ENCODE measurements at places on chromosomes 7 and 10. TPM values are rescaled to one million over a fixed set of nuclear protein-coding genes. Genes with fewer than 3 reads are reported as not detected.
A peak's percentile ranks its signal among the peaks of the same experiment; 100 is the strongest.

The SPDYE9 gene
- not detected for total RNA-seq

The ACTR3C gene
- 38.0 TPM for total RNA-seq

The SPDYE5 gene
- not detected for total RNA-seq

The RSBN1L gene
- 22.5 TPM for total RNA-seq

The ANKRD30A gene
- total RNA-seq = not detected

The PDSS1 gene
- total RNA-seq = 34.3 TPM

DNA sequence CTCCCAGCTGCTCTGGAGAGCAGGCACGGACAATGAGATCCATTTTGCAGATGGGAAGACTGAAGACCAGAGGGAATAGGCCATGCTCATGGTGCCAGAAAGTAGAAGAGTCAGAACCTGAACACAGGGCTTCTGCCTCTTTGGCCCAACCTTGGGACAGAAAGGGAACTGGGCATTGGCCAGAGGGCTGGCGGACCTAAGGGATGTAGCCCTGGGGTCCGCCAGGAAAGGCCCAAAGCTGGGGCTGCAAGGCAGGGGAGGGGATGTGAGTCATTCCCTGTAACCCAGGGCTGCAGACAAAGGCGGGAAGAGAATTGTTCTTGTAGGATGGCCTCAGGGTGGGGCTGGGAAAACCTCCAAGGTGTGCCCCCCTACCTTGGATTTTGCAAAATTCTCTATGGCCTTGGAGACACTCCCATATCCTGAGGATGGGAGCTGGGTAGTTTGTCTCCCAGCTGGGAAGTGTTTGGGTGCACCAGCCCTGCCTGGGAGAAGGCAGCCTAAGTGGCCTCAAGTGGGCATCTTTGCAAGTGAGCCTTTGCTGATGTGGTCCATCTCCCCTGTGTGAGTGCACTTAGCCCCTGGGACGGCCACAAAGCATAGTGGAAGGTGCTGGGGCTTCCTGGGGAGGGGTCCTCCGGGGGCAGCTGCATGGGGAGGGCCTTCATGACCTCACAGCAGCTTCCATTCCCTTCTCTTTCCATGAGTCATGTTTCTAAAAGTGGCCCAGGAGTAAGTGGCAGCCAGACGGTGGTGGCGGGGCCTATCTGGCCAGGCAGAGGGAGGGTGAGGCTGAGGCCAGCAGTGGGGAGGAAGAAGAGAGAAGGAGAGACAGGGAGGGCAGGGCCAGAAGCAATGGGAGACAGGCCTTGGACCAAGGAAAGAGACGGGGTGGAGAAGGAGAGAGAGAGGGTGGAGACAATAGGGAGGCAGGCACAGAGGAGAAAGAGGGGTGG, 9.2 kb downstream of the AQP1 start:
- peak; percentile 3 for DNase-seq

DNA sequence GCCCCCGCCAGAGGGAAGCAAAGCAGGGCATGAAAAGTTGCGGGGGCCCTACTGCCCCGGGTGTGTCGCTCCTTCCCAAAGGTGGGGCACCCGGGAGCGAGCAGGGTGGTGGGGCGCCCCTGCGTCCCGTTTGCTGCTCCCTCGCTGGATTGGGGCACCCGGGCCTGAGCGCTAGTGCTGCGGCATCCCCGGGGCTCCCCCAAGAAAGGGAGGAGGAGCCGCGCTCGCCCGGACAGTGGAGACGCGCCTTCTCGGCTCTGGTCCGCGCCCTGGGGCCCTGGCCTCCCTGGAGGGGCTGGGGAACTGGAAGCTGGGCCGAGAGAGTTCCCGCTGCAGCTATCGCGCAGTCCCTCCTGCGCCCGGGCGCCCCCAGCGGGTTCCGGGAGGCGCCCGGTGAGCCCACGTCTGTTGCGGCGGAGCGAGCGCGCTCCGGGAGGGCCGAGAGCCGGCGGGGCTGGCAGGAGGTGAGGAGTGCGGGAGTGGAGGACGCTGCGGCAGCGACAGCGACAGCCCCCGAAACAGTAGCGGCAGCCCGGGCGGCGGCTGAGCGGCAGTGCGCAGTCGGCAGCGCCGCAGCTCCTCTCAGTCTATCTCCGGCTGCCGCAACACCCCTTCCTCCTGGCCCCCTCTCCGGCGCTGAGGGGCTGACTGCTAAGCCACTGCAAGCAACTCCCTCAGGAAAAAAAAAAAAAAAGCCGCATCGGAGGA, 504 bp upstream of the BMPER start:
- DNase-seq = peak; percentile 13

DNA sequence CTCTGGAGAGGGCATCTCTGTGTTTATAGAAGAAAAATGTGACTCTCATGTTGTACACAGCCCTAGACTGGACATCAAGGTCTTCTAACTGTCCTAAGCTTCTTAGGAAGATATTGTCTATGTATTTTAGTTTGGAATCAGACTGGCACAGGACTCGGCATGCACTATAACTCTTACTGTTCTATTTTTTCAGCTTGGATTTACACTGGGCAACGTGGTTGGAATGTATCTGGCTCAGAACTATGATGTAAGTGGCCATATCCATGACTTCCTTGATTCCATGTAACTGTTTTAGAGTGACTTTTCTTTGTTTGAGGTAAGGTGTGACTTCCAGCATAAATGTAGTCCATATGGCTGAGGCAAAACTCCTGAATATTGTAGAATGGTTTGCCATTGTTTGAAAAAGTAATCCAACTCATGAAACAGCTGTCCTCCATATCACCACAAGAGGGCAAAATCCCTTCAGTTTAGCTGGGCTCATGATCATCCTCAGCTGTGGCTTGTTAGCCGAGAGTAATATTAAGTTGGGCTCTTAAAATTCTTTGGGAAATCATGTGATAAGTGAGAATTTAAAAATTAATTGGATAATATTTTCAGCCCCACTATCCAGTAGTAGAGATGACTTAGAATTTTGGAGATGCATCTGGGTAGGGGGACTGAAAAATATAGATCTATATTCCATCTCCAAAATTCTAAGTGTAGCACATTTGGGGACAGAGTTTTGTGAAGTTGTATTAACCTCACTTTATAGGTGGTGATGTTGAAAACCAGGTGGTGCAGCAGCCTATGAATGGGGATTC, 10.4 kb downstream of the STMP1 start:
- no peak for DNase-seq

GRCh38 chr7:107694386-107694785, 33.8 kb downstream of the SLC26A4 start:
- no peak for DNase-seq

GRCh38 chr7:137625197-137625596, 221.6 kb downstream of the DGKI start:
- DNase-seq = no peak

- DNase-seq = no peak
These were observed 17.7 kb upstream of the EXOC4 start for GRCh38 chr7:133234961-133235875.

GRCh38 chr10:71667387-71667752, 52.2 kb downstream of the C10orf105 start:
- no peak for DNase-seq

GRCh38 chr7:141263508-141263907, 189.6 kb downstream of the TMEM178B start:
- no peak for DNase-seq

All from left colon (tissue), 2 donors.